ENCODE measurements at places on chromosomes 7 and 10.
A peak's percentile ranks its signal among the peaks of the same experiment; 100 is the strongest.

GRCh38 chr7:17772581-17773288, 167.6 kb downstream of the SNX13 start:
- no peak for ATAC-seq

DNA sequence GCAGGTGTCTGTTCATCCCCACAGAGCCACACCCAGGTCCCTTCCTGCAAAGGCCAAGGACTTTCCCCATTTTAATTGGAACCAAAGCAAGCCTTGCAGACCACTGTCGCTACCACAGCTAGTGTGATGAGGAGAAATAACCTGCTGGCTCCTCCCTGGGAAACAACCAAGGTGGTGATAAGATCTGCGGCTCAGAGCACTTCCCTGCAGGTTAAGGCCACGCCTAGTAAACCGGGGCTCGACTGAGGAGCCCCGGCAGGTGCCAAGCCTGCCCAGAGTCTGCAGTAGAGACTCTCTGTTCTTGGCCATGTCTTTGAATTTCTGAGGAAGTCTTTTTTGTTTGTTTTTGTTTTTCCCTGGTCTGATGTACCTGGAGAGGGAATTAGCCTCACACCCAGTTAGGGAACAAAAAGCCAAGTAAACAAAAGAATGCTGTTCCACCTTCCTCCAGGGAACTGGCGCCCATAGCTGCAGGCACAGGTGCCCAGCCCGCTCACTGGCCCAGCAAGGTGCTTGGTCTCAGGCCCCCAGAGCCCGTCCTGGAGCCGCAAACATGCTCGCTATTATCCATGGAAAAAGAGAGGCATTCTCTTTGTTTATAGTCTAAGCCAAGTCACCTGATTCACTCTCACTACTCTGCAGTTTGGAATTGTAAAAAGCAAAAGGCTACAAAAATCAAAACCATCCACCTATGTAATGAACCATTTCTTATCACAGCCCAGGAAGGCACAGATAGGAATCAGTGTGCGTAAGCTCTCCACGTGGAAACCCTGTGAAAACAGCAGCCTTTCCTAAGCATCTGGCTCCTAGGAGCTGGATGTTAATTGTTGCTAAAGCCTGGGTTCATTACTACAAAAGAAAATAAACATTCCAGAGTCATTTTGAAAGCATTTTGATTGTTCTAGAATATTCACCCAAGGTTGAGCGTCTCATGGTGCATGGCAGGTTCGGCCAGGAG, 2.7 kb downstream of the GPR146 start:
- no peak for ATAC-seq

GRCh38 chr10:108812906-108813305, 1110.4 kb downstream of the XPNPEP1 start:
- ATAC-seq: no peak

DNA sequence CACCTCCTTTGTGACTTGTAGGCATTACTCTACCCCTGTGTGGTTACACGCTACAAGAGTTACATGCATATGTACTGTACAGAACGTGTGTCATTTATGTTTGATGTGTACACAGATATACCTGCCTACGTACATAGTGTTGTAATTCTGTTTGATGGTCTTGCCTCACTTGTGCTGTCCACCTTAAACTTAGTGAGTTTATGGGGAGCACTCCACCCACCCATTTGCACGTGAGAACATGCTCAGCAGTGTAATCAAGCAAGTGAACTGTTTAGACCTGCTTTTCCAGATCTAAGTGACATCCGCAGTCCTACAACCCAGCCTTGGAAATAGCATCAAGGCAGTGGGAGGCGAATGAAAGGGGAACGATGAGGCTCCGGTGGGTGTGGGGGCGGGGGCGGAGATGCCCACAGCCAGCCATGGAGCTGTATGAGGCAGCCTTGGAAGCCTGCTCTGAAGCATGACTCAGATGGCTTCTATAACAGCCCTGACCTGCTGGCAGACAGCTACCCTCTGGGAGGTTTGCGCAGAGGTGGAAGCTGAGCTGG, 52.1 kb downstream of the SUFU start:
- ATAC-seq: peak; percentile 91

DNA sequence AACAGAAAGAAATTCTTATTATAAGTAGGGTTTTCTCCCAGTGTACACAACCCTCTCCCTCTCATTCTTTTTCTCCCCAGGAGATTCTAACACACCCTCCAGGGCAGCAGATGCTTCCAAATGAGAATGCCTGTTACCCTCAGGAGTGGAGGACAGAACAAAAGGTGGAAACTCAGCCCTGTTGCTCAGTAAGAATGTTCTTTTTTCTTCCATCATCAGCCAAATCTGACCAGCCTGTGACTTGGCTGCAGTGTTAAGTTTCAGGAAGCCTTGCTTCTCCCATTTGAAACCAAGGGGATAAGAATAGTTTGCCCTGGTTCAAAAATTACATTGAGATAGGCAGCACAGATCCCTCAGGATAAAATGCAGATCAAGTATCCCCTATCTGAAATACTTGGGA, 77.5 kb upstream of the EEPD1 start:
- ATAC-seq: no peak

- ATAC-seq: no peak
Observed at GRCh38 chr10:80946073-80946472, 408.4 kb downstream of the SH2D4B start.

DNA sequence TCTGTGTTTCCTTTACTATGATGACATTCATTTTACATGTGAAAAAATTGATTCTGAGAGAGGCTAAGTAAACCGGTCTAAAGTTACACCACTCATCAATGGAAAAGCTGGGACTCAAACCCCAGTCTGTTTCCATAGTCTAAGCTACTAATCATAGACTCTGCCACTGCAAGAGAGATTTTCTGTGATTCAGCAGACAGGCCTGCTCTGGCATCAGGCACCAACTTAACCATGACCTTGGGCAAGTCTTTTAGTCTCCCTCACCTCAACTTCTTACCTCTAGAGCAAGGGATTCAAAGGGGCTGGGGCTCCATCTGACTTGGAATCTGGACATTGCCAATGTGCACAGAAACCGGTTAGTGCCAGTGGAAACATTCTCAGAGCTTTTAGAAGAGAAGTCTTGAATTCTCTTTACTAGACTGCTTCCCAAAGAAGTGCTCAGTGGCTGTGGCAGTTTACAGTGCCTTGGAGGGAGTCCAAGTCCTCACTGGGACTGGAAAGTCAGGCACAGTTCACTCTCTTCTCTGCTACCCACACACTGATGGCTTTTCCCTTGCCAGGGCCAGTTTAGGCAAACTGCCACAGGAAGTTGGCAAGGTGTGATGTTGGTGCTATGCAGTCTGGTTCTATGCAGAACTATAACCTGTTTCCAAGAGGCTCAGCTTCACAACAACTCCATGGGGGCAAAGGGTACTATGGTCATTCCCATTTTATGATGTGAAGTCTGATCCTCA, 4.5 kb upstream of the BLNK start:
- ATAC-seq: peak; percentile 13

Data from esophagus mucosa (tissue), 1 donor.